H4 (cell line): ENCODE measurements at places on chromosomes 7 and 10. TPM values are rescaled to one million over a fixed set of nuclear protein-coding genes. Genes with fewer than 3 reads are reported as not detected.
A peak's percentile ranks its signal among the peaks of the same experiment; 100 is the strongest.

GPC2 gene
- 0.95 and 3.6 TPM in 2 replicates for total RNA-seq

NME8 gene
- not detected in 2 replicates for total RNA-seq

TCAF2 gene
- 1.9 and 2.7 TPM in 2 replicates for total RNA-seq

TWNK gene
- total RNA-seq = 6.7 and 8.0 TPM in 2 replicates

CYP17A1 gene
- not detected in 2 replicates for total RNA-seq

LLCFC1 gene
- not detected in 2 replicates for total RNA-seq

FBXO24 gene
- total RNA-seq = 0.15 TPM in 1 of 2 replicates, not detected in the other

PTF1A gene
- not detected in 2 replicates for total RNA-seq

SPDYE1 gene
- not detected in 2 replicates for total RNA-seq

PROSER2 gene
- total RNA-seq = 1.5 and 1.9 TPM in 2 replicates

ATP6V0A4 gene
- total RNA-seq = 0.17 and 0.39 TPM in 2 replicates

GRCh38 chr7:80677629-80678028 is 39.2 kb downstream of the CD36 start:
- DNase-seq = no peak

- no peak for DNase-seq
Measured at GRCh38 chr7:441684-442421, 77.8 kb downstream of the PDGFA start.

DNA sequence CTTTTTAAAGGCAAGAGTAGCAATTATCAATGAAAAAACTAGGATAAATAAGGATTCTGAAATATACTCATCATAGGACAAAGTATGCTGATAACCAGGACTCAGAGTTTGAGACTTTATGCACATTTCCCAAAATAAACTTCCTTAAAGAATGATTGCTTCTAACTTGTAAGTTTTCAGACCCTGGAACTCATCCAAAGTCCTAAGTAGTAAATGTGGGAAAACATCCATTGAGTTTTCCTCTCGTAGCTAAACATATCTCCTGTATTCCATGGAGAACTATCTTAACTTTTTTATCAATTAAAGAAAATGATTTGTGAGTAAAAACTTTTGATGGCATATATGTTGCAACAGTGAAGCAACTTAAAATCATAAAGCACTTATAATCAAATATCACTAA is 285.2 kb upstream of the KLF6 start:
- no peak for DNase-seq

- no peak for DNase-seq
Measured at GRCh38 chr7:18087026-18087686, 59.5 kb upstream of the PRPS1L1 start.

DNA sequence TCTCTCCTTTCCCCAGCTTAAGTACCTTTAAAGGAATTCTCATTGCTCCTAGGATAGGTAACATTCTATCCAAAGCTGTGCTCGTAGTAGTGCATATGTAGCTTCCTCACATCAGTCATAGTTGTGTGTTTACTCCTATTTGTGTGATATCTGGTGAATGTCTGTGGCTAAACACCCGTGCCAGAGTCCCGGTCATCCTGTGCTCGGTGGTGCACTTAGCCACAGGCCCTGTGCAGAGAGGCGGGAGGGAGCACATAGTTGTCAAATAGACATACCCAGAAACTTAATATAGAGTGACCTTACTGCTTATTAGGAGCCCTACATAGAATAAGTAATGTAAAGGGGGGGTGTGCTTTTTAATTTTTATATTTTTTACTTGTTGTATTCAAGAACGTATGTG is 76.6 kb downstream of the RBM33 start:
- DNase-seq = no peak

- peak; percentile 77 for DNase-seq
Measured at GRCh38 chr7:74598558-74598957, 59.0 kb upstream of the GTF2I start.

DNA sequence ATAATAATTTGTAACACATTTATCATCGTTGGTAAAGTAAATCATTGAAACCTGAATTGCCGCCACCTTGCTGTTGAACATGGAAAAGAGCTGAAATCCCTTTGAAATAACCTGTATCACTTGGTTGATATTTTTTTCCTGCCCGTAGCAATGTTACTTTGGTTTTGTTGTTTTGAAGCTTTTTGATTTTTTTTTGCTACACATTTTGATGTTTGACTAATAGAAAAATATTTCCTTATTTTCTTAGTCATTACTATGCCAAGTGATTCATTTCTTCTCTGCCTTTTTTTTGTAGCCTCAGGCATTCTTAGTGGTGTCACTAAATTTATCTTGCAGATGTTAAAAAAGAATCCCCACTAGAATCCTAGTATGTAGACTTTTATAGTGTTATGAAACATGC is 235.1 kb upstream of the MEOX2 start:
- no peak for DNase-seq

DNA sequence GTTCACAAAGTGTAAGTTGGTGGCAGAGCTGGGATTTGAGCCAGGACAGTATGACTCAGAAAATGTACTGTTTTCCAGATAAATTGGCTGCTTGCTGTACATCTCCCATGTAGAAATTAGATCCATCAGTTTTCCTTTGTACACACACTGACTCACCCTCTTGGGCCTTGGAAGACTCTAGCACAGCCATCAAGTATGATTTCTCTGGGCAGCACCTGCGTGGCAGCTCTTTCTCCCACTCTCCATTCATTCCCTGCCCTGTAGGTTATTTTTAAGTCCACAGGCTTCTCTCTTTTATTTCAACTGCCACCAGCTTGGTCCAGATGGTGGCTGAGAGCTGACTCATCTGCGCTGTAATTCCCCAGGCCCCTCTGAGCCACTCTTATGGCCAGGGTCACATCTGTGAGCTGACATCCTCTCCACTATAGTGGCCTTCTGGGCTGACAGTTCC is 28.3 kb upstream of the SDK1 start:
- DNase-seq = peak; percentile 96

GRCh38 chr10:48542471-48543181 is 62.2 kb downstream of the ARHGAP22 start:
- no peak for DNase-seq

- DNase-seq = no peak
Measured at GRCh38 chr10:3471472-3471871, 298.9 kb upstream of the PITRM1 start.

DNA sequence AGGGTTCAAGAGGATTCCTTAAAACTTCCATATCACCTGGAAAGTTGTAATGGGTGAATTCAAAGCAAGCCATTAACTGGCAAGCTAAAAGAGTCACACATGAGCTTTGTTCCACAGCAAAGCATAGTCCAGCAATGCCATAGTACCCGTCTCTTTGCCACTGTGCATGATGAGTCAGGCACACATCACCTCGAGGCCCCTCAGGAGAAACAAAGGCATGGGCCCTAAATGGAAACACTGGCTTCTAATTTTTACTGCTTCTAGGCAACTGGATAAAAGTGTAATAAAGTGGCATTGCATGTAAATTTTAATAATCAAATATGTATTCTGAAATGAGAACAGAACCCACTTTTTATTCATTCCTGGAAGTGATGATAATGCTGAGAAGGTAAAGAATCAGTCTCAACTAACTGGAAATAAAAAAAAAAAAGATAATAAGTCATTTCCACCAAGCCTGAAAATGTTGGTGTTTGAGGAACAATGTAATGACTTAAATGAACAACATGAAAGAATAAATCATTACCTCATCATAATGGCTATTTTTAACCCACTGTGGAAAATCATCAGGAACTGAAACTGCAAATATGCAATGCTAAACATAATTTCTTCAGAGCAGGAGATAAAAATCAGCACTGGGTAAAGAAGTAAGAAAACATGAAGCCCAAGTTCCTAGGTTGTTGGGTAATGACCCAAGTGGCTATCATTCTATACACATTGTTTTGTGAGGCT is 104.9 kb downstream of the CDK6 start:
- no peak for DNase-seq

DNA sequence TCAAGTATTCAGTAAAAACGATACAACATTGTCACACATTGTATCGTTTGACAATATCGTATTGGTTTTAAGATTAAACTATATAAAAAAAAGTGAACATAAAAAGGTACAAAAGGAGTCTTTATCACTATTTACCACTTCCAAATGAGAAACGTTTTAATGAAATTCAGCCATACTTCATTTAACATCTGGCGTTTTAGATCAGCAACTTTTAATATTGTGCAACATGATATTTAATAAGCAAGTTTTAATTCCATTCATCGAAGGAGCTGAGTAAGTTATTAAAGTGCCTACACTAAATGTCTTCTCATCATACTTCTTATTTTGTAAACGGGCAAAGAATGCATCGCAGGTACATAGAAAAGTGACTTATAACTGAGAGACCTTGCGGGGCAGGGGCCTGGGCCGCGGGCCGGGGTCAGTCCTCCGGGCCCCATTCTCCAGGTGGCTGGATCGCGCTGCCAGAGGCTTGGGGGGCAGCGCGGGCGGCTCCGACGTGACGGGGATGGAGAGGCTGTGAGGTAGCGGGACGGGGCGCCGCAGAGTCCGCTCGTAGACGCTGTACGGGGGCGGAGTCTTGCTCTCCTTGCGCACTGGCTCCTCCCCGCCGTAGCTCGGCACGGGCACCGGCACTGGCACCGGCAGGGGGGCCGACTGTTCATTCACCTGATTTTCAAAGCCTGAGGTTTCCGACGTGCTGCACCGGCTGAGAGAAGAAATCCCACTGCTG is 165.8 kb upstream of the IMMP2L start:
- DNase-seq = no peak

- no peak for DNase-seq
Measured at GRCh38 chr10:118349235-118349634, 7.1 kb upstream of the FAM204A start.

GRCh38 chr10:50438049-50438936 is 185.5 kb downstream of the SGMS1 start:
- DNase-seq = no peak

DNA sequence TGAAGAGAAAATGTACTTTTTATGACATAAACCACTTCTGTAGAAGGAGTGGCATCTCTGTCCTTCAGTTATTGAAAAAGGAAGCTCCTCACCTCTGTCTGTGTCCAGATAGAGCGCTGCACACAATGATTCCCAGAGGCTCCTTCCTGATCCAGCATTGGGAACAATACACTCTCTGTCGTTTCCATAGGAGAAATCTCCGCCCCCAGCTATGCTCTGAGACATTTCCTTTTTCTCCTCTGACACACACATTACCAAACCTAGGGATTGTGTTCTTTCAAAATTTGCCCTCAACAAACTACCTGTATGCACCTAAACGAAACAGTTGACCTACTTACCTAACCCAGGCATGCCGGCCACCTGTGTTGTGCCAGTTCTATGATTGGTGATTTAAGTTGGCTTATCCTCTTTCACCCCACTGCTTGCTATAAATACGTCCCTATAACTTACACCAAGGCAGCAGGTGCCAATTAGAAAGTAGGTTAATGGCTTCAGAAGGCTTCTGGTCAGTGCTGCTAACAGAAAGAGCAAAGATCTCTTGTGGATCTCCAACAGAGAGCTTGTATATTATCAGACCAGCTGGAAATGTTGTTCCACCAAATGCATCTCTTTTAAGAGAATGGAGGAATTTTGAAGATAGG is 140.1 kb upstream of the JCAD start:
- no peak for DNase-seq

DNA sequence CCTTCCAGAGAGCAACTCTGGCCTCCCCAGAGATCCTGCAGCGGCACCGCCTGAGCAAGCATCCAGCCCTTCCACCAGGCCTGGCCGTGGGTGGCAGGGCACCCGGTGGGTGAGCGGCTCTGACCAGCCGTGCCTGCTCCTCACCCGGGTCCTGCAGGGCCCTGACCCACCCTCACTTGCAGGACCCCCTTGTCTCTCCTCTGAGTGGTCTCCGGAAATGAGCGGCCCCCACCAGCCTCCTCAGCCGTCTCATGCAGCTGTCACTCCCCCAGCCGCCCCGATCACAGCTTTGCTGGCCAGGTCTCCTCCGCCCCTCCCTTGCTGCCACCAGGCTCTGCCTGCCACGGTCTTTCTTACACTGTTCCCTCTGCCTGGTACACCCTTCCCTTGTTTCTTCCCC is 218.2 kb downstream of the TCERG1L start:
- no peak for DNase-seq

DNA sequence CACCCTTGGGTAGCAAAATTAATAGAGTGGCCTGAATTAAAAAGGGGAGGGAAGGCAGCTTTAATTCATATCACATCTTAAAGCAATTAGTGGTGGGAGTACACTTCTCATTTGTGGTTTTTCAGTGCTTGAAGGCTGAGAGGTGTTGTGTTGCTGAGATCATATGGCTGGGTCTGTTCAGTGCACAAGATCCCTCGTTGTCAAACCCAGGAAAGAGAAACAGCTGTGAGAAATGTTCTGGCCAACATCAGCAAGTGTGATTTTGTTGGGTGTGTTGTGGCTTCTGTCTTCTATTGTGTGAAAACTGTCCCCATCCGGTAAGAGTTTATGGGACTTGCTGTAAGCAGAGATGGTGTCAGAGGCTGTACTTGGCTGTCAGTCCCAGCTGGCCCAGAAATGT is 197.9 kb upstream of the BMPER start:
- no peak for DNase-seq

- DNase-seq = no peak
Measured at GRCh38 chr7:40802497-40802896, 667.7 kb downstream of the SUGCT start.

- DNase-seq = no peak
Measured at GRCh38 chr7:29123626-29124190, 22.6 kb downstream of the CPVL start.

DNA sequence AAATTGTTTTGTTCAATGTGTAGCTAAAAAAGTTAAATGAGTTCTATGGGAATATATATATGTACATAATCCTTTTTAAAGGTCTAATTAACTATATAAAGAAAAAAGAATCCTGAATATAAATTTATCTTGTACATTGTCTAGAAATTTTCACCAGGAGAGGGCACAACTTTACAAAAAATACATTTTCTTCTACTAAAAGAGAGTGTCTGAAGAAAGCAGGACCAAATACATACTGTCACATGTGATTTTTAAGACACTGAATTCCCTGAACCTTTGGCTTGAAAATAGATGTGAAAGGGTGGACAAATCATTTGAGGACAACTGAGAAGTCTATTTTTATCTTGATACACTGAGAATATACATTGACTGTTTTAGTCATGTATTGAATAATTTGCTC is 204.3 kb downstream of the DGKB start:
- peak; percentile 41 for DNase-seq

GRCh38 chr10:124461642-124462347 is at the start of gene LHPP:
LHPP (plus strand) TSS chr10:124461823; CDS start chr10:124461863, 40 bp downstream.
- DNase-seq = peak; percentile 54

GRCh38 chr10:27678166-27678565 is 67.5 kb downstream of the MKX start:
- DNase-seq = no peak

GRCh38 chr7:150631084-150631826 is 930 bp downstream of the GIMAP6 start:
- DNase-seq = no peak

DNA sequence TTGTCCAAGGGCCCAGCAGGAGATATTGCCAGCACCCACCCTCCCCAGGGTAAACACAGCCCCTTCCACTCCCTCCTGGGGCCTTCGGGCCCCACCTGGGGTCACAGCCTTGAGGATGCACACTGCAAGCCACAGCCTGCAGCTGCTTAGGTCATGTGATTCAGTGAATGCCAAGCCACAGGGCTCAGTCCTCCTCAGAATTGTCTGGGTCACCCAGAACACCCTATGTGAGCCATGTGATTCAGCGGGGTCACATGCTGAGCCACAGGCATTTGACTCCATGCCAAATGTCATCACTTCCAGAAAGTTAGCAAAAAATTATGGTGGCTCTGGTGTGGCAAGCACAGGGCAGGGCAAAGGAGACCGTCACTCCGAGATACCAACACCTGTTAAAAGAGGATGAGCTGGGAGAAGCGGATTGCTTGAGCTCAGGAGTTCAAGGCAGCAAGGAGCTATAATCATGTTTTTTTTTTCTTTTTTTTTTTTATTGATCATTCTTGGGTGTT is 17.2 kb upstream of the PSAP start:
- peak; percentile 88 for DNase-seq
